Hematopoietic multipotent progenitor cell treated with erythropoietin and hydrocortisone succinate and interleukin-3 and kit ligand, for 8 days (in vitro differentiated cells): ENCODE measurements at places on chromosomes 1 and 21.

- no peak for DNase-seq
Observed at GRCh38 chr1:34926156-34926555, 3.3 kb downstream of the DLGAP3 start.

GRCh38 chr1:33477451-33477850 is 5.0 kb downstream of the ZSCAN20 start:
- DNase-seq, result no peak

- DNase-seq, result no peak
Observed at GRCh38 chr1:160985723-160986122, 31.1 kb upstream of the ITLN2 start.

DNA sequence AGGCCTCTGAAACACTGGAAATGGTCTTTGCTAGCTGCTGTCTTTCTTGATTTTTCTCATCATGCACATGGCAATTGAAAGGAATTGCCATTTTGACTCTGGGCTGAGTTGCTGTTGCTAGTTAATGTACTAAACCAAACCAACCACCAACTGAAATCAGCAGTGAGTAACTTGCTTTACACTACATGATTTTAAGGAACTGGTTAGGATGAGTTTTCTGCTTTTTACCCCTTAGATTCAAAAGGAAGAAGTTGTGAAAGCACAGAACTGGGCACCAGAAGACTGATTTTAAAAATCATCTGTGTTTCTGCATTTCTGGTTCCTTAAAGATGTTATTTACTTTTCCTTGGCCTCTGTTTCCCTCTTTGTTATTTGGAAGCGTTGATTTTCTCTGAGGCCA is 361.9 kb downstream of the HLX start:
- no peak for DNase-seq

DNA sequence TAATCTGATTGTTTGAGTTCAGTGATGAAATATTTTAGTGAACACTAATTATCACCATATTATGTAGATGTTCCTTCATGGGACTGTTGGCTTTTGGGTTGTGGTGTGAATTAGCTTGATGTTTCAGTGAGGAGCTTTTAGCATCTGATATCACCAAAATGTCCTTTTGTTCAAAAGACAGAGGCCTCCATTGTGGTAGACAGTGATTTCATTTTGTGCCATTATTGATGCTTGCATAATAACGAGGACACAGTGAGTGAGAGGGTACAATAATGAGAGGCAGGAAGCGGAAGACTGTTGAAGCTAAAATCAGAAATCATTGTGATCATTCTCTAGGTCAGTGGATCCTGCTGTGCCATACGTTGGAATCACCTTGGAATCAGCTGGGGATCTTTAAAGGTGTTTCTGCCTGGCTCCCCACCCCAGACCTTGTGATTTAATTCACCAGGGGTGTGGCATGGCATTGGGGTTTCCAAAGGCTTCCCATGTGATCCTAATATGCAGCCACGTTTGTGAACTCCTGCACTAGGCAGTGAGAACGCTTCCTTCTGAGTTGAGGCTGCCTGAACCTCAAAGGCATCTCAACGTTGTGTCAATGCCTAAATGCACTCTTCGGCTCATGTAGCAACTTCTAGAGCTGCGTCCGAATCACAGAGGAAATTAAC is 82.1 kb upstream of the KIF1B start:
- no peak for DNase-seq

- DNase-seq, result no peak
Observed at GRCh38 chr1:217191441-217191840, 439.4 kb downstream of the GPATCH2 start.

DNA sequence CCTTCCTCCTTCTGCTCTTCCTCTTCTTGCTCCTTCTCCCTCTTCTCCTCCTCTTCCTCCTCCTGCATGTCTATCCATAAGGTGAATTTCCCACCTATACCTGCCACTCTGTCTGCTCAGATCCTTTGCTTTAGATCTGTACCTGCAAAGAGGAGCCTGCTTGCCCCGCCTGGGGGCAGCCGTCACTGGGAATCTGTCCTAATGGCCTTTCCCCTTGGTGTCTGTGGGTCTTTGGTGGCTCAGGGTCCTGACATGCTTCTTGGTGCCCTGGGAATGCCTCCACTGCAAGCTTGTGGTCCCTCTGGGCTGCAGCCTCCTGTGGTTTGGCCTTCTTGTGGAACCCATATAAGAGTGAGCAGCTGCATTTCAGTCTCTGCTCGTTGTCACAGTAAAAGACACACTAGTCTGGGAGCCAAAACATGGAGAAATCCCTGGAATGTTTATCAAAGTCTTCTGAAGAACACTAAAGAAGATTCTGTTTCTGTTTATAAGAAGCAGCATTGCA is 79.5 kb upstream of the CSF3R start:
- DNase-seq, result no peak

- DNase-seq, result no peak
Observed at GRCh38 chr21:33360281-33360680, 35.5 kb downstream of the IFNAR1 start.

GRCh38 chr1:165408518-165408917 is 36.4 kb downstream of the RXRG start:
- peak; percentile 19 for DNase-seq

GRCh38 chr21:31008355-31008754 is 29.9 kb downstream of the KRTAP19-8 start:
- no peak for DNase-seq

DNA sequence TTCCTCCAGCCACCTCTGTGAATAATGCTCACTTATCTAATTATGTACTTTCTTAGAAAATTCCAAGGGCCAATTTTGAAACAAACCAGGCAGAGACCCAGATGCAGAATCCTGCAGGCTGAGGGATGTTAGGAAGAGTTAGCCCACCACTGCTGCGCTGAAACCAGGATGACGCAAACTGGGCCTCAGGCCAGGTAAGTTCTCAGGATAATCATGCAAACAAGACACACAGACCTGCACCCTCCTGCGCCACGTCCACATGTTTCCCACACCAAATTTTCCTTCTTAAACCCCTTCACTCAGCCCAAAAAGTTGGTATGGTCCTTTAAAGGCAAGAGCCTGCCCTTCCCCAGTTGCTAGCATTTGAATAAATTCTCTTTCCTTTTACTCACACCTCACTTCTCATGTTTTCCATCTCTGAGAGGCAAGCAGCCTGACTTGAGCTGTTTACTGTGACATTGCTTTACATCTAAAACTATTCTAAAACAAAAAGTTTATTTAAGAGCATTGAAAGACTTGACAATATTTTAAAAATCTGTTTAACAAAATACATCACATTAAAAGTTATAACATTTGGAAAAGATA is 887.1 kb downstream of the LRRIQ3 start:
- no peak for DNase-seq

- no peak for DNase-seq
Observed at GRCh38 chr1:64842224-64842623, 97.3 kb downstream of the RAVER2 start.

DNA sequence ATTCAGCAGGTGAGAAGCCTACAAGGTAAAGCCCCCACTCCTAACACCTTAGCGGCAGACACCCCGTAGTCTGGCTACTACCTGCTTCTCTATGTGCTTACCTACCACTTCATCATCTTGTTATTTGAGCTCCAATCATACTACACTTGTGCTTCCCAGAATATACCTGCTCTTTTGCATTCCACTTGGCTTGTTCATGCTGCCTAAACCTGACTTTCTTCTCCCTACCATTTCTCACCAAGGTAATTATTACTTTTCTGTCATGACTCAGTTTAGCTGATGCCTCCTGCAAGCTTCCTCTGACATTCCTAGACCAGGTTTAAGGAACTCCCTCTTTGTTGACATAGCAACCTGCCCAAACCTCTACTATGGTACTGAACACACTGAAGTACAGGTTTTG is 495.6 kb upstream of the C1orf87 start:
- no peak for DNase-seq

GRCh38 chr1:186325239-186325638 is 49.8 kb downstream of the TPR start:
- peak; percentile 43 for DNase-seq

DNA sequence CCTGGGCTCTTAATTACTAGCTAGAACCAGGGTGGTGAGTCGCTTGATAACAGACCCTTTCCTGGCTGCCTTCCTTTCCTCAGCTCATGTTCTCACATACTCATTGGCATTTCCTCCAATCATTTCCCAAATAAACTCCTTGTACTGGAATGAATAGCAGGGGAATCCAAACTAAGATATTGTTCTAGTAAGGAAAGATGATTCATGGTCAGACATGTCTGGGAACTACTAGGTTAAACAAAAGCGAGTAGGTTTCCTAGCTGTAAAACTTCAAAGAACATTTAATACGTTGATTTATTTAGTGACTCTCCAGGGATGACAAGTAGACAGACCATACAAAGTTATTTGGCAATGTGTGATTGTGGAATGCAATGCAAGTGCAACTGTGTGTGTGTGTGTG is 121.2 kb upstream of the KCNJ6 start:
- no peak for DNase-seq

DNA sequence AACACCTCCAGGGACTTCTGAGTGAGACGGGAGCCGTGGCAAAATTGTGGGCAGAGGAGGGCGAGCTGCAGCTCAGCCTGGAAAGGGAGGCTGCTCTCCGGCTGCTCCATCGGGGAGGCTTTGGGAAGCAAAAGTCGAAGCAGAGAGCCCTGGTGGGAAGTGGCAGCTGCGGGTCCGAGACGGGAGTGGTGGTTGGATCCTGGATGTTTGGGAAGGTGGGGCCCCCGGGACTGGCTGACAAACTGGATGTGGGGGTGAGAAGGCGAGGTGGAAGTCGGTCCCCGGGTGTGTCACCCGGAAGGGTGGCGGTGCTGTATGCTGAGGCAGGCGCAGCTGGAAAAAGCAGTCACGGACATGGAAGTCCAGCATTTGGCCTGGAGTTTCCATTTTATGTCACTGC is 52.1 kb downstream of the KCNAB2 start:
- no peak for DNase-seq

DNA sequence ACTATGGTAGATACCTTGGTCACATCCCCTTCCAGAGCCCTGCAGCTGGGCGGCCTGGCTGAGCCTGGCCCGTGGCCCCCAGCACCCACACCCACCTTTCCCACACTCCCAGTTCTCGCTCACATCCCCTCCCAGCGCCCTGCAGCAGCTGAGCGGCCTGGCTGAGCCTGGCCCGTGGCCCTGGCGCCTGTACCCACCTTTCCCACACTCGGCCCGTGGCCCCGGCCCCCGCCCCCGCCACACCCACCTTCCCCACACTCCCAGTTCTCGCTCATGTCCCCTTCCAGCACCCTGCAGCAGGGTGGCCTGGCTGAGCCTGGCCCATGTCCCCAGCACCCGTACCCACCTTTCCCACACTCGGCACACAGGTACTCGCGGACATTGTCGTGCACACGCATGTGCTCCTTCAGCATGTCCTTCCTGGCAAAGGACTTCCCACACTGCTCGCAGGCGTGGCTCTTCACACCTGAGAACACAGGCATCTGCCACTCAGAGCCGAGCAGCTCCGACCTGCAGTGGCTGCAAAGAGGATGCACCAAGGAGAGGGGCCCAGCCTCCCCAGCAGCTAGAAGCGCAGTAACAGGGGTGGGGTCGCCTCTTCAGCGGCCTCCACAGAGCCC is 52.5 kb upstream of the RIPK4 start:
- no peak for DNase-seq

DNA sequence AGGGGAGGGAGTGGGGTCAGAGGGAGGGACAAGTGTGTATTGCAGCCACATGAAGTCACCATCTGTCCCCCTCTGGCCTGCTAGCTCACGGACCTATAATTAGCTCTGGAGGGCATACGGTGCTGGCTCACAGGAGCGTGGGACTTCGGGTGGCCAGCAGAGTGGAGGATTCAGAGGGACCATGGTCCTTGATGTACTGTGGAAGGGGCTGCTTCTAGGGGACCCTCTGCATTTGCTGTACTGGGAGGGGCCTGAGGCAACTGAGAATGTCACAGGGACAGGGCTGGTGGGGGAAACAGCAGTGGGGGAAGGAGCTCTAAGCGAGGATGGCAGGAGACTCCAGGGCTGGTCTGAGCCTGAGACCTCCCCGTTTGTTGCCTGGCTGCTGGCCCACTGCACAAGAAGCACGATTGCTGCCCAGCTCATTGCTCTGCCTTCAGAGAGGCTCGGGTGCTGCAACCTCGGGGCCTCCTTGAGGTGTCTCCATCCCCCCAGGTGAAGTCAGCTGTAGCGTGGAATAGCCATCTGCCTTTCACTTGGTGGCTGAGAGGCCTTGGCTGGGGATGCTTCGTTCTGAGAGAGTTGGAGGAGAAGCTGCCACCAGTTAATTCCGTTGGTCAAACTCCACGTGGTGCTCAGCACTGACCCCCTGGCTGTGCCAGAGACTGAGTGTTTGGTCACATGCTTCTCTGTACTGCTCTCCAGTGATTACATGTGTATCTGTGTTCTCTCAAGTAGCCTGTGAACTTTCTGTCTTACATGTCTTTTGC is 2.7 kb downstream of the PPFIA4 start:
- no peak for DNase-seq

DNA sequence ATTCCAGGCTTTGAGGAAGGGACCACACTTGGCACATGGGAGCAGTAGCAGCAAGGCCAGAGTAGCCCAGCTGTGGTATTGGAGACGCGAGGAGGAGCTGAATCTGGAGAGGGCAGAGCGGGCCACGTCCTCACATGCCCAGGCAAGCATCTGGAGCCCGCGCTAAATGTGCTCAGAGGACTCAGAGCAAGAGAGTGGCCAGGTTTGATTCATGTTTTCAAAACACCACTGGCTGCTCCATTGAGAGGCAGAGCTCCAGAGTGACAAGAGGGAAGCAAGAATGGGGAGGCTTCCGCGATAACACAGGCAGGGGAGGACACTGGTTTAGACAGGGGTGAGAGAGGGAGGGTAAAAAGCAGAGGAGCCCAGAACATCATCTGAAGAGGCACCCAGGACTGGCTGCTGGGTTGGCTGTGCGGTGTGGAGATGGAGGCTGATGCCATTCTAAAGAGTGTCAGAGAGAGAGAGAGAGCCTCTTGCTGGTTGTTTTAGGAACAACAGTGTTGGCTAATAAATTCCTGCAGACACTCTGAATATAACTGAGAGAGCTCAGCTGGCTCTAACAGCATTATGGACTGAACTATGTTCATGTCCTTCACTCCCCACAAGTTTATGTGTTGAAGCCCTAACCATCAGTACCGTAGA is 32.3 kb downstream of the RCAN1 start:
- peak; percentile 31 for DNase-seq

- DNase-seq, result peak; percentile 27
Observed at GRCh38 chr1:153985341-153985912, 712 bp downstream of the RAB13 start.

DNA sequence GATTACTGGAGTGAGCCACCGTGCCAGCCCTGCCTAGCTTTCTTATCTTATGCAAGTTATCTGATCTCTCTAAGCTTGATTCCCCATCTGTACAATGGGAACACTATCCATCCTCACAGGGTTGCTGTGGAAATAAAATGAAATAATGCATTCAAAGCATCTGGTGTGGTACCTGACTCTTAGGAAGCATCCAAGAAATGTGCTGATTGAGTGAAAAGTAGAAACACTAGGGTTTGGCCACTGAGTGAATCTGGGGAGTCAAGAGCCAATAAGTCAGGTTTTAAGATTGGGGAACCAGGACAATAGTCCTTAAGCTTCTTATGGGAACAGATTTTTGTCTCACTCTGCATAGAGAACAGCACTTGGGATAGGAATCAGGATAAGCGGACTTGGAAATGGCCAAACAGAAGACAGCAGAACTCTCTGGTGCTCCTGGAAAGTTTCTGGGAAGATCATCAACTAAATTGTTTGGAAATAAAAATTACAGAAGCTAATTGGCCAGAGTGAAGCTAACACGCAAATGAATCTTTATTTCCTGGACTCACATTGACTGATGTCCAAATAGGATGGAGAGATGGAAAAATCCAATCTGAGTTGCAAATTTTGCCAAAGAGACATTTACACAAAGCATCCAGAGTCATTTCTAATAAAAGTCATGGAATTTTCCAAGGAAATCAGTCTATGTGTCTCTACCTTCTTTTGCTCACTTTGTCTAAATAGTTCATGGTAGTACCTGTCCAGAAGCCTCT is 3.3 kb downstream of the PAFAH2 start:
- DNase-seq, result no peak

GRCh38 chr21:42617486-42617885 is 35.9 kb upstream of the PDE9A start:
- DNase-seq, result no peak
